ENCODE measurements at places on chromosomes 13 and 19.

- no peak for DNase-seq
These were observed 1025.3 kb downstream of the EFNB2 start for GRCh38 chr13:105509981-105510762.

DNA sequence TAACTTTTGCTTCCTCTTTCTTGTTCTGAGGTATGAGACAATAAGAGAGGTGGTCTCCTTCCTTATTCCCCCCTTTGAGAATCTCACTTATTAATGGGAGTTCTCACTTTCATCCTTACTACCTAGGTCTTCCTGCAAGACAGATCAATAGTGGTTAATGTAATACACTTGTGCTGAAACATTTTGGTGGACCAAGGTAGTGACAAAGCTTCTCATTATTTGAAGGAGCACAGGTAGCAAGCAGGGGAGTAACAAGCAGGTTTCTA lies 17.9 kb downstream of the ZNF700 start:
- DNase-seq: no peak

GRCh38 chr13:36998624-36999041 lies 507 bp downstream of the ALG5 start:
- no peak for DNase-seq

DNA sequence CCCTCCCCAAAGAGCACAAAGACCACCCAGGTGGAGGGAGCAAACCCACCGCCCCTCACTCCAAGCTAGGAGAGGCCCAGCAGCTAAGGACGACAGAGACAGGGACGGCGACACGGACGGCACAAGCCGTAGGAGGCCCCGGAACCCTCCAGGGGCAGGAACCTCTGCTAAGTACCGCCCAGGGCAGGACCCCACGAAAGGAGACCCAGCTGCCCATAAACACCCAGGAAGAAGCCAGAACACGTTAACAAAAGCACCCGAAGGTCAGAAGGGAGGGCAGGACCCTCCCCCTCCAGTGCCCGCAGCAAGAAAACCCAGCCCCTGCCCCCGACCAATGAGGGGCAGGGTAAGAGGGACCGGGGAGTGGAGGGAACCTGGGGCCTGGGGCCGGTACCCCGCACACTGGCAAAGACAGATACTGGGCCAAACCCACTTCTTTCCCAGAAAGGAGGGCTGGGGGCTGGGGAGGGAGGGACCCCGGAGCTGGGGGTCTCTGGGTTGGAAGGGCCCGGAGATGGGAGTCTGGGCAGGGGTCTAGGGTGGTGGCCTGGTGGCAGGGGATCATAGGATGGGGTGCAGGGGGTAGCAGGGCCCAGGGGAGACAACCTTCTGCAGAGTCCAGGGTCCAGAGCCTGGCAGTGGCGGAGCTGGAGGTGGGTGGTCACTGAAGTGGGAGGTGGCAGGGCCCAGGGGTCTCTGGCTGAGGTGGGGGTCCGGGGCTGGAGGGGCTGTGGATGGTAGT lies 2.4 kb downstream of the BTBD2 start:
- no peak for DNase-seq

- peak; percentile 15 for DNase-seq
These were observed 688 bp downstream of the ZNF606 start for GRCh38 chr19:58001895-58002369.

DNA sequence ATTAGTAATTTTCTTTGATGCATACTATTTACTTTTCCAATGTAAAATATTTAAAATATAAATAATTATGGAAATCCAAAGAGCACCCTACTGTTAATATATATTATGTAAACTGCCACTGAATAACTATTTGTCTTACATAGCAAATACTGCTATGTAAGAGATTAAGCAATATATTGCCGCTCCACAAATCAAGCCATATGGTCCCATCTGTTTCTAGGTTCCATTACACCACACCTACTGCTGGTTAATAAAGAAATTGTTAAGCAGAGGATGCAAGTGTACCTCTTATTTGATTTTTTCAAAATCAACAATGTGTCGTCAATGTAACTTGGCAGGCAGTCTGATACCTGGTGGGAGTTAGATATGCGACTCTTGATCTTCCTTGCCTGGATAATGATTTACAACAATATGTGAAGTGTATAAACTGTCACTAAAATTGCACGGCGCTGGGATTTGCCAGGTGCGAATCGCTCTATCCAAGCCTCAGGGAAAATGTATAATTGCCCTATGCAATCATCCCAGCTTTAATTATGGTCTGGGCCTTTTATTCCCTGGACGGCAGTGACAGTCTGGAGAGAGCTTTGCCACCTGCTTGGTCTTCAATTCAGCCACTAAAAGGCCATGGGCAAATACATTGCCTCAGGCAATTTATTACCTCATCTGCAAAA lies 16.0 kb downstream of the SMAD9 start:
- DNase-seq: no peak

DNA sequence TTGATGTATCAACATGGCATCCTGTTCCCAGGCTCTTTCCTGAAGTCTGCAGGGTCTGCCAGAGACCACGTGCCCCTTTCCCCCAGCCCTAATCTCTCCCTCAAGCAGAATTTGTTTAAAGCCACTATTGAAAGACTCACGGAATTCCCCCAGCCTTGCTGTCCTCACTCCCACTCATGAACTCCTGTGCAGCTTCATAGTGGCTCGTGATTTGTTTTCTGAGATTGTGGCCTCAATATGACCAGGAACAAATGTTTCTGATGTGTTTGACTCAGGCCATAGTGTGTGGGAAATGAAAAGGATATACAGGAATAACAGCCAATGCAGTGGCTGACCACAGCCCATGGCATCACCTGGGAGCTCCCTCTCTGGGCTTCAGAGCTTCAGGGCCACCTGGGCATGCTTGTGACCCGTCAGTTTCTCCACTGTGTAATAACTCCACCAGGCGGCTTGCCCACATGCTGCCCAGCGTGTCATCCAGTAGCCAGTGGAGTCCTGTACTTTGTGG lies 8.1 kb upstream of the SERPINE3 start:
- no peak for DNase-seq

DNA sequence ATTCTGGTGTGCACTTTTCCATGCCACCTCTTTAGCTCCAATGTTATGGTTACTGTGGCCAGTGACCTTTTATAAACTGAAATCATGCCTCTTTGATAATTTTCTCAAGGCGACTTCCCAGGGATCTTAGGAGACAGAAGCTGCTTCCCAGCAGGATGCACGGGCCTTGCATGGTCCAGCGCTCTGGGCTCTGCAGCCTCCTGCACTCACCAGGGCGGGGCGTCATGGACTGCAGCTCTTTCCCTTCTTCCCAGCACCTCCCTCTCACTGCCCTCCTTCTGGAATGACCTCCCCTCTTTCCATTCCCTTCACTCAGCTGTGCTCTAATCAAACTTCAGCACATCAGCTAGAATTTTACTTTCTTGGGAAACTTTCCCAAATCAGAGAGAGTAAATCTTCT lies 318.3 kb downstream of the IRS2 start:
- DNase-seq: no peak

- DNase-seq: no peak
These were observed 5.1 kb downstream of the CBARP start for GRCh38 chr19:1232652-1233072.

DNA sequence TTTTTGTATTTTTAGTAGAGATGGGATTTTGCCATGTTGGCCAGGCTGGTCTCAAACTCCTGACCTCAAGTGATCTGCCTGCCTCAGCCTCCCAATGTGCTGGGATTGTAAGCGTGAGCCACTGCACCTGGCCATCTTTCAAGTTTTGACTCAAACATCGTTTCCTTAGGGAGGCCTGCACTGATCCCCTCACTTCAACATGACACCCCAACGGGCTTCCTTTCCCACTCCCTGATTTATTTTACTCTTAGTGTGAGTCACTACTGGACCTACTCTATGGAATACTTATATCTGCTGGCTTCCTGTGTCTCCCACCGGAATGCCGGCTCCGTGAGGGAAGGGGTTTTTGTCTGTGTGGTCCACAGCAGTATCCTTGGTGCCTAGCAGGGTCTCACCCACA lies 4.5 kb upstream of the ADAMTS10 start:
- DNase-seq: no peak

DNA sequence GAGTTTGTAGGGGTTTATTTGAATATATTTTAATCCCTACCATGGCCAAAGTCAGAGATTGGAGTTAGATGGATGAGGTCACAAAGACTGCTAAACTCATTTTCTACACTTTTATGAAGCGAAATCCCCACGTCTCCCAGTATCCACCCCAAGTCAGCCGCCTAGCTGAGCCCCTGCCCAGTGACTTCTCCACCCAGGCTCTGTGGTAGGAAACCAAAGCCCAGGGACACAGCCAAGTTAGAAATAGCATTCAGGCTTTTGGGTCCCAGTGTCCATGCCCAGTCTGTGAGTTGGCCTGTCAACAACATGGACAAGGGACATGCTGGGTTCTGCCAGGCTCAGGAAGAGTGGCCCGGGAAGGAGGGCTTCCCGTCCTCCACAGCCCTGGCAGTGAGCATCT lies 474.0 kb downstream of the FOXO1 start:
- peak; percentile 30 for DNase-seq

GRCh38 chr19:16233836-16234551 lies 36.3 kb downstream of the AP1M1 start:
- DNase-seq: no peak

GRCh38 chr13:39641645-39642044 lies 13.8 kb upstream of the COG6 start:
- no peak for DNase-seq

GRCh38 chr13:113782472-113782871 lies 23.4 kb downstream of the TMEM255B start:
- DNase-seq: no peak

DNA sequence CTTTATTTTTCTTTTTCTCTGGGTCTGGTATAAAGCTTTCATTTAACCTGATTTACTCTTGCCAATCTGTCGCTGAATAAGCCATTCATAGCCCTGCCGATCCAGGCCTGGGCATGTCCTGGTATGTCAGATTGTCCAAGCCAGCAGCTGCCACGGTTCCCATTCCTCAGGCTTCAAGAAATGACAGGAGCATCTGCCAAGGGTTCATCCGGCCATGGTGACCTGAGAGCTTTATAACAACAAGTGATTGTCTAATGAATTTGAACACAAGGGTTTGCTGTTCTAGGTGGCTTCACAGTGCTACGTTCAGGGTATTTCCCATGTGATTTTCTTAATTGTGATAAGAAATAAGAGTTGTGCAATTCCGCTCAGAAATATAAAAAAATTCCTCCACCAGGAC lies 20.0 kb downstream of the PNMA8A start:
- peak; percentile 88 for DNase-seq

DNA sequence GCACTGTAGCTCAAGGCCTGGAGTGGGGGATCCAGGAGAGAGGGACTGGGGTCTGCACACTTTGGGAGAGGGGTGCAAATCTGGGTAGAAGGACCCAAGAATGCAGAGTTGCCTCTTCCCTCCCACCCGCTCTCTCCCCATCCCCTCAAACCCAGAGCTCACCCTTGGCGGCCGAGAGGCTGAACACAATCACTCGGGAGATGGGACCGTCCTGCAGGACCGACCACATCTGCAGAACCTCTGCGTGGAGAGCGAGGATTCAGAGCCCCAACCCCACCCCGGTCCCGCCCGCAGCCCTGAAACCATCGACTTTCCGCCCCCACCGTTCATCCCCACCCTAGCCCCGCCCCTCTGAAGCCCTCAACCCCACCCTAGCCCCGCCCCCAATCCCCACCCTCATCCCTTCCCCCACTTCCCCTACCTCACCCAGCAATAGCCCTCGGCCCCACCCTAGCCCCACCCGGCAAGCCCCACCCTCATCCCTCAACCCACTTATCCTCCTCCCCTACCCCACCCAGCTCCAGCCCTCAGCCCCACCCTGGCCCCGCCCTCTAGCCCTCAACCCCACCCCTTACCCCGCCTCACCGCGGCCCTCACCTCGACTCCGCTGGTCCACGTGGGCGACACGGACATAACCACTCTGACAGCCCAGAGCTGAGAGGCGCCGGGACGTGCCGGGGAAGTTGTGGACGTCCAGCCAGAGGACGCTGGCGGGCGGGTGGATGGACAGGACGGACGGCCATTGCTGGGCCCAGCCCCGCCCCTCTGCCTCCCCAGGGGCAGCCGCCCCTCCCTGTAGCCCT lies 4.1 kb downstream of the KPTN start:
- DNase-seq: no peak

- DNase-seq: peak; percentile 86
These were observed 494.3 kb downstream of the COG6 start for GRCh38 chr13:40149611-40150274.

DNA sequence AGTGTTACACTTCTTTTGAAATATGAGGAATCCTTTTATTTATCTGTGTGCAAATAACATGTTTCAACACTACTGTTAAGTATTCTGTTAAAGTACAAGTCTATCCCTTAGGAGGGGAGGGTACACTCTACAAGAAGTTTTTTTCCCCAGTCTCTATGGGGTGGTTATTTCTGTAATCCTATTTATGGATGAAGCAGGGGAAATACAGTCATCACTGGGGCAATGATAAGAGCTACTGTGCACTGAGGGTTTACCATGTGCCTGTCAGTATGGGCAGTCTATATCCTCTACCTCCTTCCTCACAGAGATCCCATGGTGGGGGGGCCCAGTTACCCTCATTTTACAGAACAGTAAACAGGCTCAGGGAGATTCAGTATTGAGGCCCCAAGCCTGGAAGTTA lies 16.6 kb upstream of the TRIM13 start:
- no peak for DNase-seq

- DNase-seq: no peak
These were observed 289.4 kb upstream of the MIR17HG start for GRCh38 chr13:91058066-91058465.

- DNase-seq: peak; percentile 72
These were observed 39.1 kb upstream of the MTIF3 start for GRCh38 chr13:27489456-27489855.

DNA sequence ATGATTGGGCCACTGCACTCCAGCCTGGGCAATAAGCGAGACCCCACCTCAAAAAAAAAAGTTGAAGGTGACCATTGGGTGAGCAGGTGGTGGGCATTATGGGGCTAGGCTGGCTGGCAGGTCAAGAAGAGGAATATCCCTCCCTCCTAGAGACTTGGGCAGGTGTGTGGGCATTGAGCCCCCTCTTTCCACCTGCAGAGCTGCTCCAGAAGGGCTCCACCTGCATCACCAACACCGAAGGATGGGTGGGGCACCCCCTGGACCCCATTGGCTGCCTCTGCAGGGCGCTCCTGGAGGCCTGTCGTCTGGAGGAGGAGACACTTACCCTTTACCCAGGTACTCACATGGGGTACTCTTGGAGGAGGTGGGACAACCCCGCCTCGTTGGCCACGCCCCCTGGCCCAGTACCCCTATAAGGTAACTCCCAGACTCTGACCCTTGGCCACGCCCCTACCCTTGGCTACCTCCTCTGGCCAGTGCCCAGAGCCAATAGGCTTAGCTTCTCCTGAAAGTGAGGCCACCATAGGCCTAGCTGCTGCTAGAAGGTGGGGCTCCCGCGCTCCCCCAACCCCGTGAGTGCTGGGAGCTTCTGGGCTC lies 21.9 kb downstream of the ZSWIM4 start:
- DNase-seq: no peak

Measured in pons (tissue), 1 donor.